Fibroblast of upper back skin (primary cell): ENCODE measurements at places on chromosomes 1 and 21.
A peak's percentile ranks its signal among the peaks of the same experiment; 100 is the strongest.

- DNase-seq = no peak
Observed at GRCh38 chr1:18950401-18951026, 6.0 kb downstream of the IFFO2 start.

DNA sequence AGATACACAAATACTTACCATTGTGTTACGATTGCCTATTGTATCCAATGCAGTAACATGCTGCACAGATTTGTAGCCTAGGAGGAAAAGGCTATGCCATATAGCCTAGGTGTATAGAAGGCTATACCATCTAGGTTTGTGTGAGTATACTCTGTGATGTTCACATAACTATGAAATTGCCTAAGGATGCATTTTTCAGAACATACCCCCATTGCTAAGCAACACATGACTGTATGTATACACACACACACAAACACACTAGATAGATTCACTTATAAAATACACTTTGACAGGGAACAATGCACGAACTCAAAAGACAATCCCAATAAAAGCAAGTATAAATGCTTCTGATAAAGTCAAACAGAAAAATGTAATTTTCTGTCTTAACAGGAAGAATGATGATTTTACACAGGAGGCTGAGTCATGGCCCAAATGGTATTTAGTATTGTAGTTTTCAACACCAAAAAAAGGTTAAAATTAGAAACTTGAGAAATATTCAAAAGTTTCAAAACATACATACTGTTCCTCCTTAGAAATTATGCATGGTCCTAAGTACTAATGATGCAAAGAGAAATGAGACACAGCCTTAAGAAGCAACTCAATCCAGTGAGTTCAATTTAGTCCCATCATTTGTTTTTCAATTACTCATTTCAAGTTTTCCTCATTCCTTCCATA lies 12.2 kb downstream of the FH start:
- peak; percentile 28 for DNase-seq

- DNase-seq = peak; percentile 94
Observed at GRCh38 chr21:44869781-44870747, 3.4 kb downstream of the PTTG1IP start.

DNA sequence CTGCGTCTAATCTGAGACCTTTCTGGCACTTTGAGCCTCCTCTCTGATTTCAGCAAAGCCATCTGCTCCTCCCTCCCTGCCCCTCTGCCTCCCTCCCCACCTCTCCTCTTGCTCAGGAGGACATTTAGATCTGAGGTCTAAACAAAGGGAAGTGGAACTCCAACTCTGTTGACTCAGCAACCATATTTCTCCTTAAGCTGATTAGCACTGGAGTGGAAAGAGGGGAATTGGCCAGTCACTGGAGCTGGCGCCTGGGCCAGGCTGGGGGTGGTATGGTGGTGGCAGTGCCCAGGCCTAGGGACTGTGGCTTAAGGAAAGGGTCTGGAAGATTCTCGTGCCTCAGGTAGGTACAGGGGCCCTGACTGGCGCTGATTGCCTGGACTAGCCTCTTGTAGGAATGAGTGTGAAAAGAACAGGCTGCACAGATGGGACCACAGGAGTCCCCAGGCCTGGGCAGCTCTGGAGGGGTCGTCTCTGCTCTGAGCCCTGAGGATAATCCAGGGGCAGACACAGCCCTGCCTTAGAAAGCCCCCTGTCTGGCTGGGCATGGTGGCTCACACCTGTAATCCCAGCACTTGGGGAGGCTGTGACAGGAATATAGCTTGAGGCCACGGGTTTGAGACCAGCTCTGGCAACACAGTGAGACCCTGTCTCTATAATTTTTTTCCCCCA lies 11.9 kb downstream of the SH2D2A start:
- DNase-seq = peak; percentile 41

- DNase-seq = no peak
Observed at GRCh38 chr1:164563721-164564360, 4.9 kb downstream of the PBX1 start.

DNA sequence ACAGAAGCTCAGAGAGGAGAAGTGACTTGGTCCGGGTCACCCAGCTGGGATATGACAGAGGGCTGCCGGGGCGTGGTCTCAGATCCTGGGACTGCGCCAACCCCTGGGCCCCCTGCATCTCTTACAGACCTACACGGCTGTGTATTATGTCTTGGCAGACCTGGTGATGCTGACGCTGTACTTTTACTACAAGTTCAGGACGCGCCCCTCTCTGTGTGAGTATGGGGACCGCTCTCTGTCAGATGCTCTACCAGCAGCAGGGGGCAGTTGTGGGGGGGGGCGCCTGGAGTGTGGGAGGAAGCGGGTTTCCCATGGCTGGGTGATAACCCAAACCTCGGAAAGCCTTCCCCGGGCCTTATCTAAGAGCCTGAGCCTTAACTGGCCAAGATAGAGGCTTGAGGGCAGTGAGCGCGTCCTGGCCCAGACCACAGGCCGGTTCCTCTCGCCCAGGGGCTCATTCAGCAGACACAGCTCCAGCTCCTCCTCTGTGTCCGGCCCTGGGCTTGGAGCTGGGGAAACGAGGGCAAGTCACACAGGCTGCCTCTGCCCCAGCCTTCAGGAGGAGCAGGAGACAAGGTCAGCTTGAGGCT lies 13.3 kb downstream of the SLC66A1 start:
- DNase-seq = no peak

- DNase-seq = no peak
Observed at GRCh38 chr1:111786669-111787207, 31.0 kb downstream of the DDX20 start.

GRCh38 chr1:76186554-76187170 lies 112.1 kb downstream of the ST6GALNAC3 start:
- DNase-seq = no peak

- DNase-seq = no peak
Observed at GRCh38 chr1:228096416-228097332, 6.5 kb downstream of the C1orf35 start.

GRCh38 chr1:47524272-47524671 lies 86.4 kb downstream of the FOXD2 start:
- DNase-seq = no peak

DNA sequence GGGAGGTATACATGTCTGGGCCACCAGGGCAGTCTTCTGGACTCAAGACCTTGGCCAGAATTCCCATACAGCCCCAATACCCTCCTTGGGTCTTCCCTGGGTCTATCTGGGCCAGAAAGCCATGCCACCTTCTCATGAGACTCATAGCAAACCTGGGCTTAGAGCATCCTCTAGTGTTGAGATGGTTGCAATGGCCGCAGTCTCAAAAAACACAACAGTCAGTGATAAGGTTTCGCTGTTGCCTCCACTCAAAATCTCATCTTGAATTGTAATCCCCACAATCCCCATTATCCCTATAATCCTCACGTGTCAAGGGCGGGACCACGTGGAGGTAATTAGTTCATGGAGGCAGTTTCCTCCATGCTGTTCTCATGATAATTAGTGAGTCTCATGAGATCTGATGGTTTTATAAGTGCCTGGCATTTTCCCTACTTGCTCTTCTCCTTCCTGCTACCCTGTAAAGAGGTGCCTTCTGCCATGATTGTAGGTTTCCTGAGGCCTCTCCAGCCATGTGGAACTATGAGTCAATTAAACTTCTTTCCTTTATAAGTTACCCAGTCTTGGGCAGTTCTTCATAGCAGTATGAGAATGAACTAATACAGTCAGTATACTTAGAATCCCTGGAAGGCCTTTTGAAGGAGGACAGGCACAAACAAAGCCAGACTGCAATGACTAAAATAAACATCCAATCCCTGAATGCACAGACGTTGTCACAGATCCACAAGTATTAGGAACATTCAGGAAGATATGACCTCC lies 77.0 kb downstream of the CTH start:
- DNase-seq = peak; percentile 44

DNA sequence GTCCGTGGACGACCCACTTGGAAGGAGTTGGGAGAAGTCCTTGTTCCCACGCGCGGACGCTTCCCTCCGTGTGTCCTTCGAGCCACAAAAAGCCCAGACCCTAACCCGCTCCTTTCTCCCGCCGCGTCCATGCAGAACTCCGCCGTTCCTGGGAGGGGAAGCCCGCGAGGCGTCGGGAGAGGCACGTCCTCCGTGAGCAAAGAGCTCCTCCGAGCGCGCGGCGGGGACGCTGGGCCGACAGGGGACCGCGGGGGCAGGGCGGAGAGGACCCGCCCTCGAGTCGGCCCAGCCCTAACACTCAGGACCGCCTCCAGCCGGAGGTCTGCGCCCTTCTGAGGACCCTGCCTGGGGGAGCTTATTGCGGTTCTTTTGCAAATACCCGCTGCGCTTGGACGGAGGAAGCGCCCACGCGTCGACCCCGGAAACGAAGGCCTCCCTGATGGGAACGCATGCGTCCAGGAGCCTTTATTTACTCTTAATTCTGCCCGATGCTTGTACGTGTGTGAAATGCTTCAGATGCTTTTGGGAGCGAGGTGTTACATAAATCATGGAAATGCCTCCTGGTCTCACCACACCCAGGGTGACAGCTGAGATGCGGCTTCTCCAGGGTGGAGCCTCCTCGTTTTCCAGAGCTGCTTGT lies 32.4 kb downstream of the PRMT2 start:
- DNase-seq = peak; percentile 33

- DNase-seq = no peak
Observed at GRCh38 chr1:110114784-110115183, 2.5 kb downstream of the UBL4B start.

GRCh38 chr1:32886004-32886827 lies at the start of gene HPCA:
Gene HPCA (plus strand): TSS chr1:32886491. CDS start chr1:32888899, 2,408 bp downstream.
- DNase-seq = peak; percentile 51

DNA sequence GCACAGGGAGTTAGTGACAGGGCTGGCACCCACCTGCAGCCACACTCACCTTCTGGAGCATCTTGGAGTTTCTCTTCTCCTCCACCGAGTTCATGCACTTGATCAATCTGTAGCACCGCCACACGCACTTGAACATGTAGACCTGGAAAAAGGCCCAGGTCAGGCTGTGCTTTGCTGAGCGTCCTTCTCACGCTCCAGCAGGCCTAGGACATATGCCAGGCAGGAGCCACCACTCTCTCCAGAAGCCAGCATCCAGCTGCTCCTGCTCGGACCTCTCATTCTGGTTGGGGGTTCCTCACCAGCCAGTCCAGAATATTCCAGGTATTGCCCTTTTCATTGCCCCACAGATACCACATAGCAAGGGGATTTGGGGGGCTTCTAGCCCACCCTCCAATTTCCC lies 11.7 kb upstream of the MATN1 start:
- no peak for DNase-seq

DNA sequence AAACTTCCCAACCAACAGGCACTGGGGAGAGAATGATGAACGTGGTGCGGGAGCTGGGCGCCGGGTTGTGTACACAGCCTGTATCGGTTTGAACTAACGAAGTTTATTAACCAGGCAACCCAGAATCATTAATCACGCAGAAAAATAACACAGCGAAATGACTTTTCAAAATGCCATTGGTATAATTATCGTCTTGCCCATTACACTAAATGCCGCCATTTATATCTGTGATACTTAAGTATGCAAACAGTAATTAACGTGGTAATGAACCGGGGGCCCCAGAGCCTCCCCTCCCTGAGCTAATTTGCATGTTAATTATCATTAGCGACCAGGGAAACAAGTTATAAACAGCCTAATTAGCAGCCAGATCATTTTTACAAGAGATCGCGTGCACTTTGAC lies 5.1 kb upstream of the TTC34 start:
- no peak for DNase-seq

DNA sequence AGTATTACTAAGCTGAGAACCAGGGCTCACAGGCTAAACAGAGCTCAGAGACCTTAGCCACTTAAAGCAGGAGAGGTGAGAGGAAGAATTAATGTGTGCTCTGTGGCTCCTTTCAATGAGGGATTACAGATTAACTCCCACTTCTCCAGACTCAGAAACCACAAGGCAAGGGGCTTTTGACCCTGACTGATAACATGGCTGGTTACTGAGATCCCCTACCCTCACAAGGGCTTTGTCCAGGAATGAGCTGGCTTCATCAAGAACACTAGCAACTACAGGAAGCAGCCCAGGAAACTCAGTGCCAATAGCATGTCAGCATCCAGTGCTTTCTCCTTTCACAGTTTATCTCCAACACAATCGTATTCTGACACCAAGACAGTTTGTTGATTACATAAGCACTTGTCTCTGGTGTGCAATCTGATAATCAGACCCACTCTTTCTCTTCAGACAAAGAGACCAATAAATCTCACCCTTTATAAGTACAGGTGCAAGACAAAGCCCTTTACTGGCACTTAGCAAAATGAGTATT lies 38.8 kb downstream of the ERI3 start:
- no peak for DNase-seq

GRCh38 chr21:28317177-28317950 lies 675.3 kb downstream of the LTN1 start:
- DNase-seq = no peak

GRCh38 chr1:223246476-223247112 lies 103.5 kb upstream of the TLR5 start:
- no peak for DNase-seq

- peak; percentile 78 for DNase-seq
Observed at GRCh38 chr1:41739061-41739955, 179.4 kb downstream of the HIVEP3 start.
